ENCODE measurements at places on chromosomes 6 and 20. TPM values are rescaled to one million over a fixed set of nuclear protein-coding genes. Genes with fewer than 3 reads are reported as not detected.

GRCh38 chr6:146149770-146150169, 120.9 kb downstream of the GRM1 start:
- H3K36me3 ChIP-seq = no peaks in the 10 kb centered on the region
- H3K27ac ChIP-seq = no peak overlapping the region
- peaks cover 11% of the 10 kb centered on the region for H3K4me1 ChIP-seq
- H3K4me3 ChIP-seq = no peak overlapping the region
- peaks cover 5% of the 10 kb centered on the region for H3K27me3 ChIP-seq

DNA sequence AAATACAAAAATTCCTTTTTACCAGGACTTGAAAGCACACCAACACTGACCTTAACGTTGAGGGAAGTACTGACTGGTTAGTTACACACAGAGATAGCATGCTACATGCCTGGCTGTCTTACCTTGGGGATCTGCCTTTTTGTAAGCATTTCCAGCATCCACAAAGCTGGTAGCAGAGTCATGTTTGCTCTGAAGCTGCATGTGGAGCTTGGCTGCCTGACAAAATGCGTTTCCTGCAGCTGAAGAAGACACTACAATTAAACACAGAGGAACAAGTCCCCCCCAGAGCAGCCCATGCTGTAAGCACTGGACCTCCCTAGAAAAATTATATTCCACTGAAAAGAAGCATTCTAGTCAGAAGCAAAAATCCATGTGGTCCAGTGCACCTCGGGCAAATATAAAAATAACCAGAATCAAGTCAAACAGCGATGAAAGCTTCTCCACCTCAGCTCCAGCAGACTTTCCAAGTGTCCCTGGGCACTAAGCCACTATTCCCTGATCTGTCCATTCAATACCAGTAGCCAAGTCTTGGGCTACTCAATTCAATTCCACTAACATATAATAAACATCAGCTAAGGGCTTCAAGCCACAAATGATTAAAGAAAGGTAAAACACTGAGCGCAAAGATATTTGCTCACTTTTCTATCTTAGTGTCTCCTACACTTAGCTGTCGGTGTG, 24.2 kb downstream of the NAPB start:
- H3K27me3 ChIP-seq = no peaks in the 10 kb centered on the region
- DNase-seq = no peak
- peaks cover 51% of the 10 kb centered on the region for H3K36me3 ChIP-seq

GRCh38 chr6:158595223-158595622, 35.3 kb downstream of the TMEM181 start:
- H3K4me1 ChIP-seq = no peaks in the 10 kb centered on the region
- no peaks in the 10 kb centered on the region for H3K27me3 ChIP-seq
- H3K36me3 ChIP-seq = peaks cover 38% of the 10 kb centered on the region
- H3K4me3 ChIP-seq = no peak overlapping the region
- H3K27ac ChIP-seq = no peak overlapping the region

- H3K27me3 ChIP-seq = no peaks in the 10 kb centered on the region
- H3K4me3 ChIP-seq = no peak overlapping the region
- DNase-seq = no peak
- peaks cover 18% of the 10 kb centered on the region for H3K4me1 ChIP-seq
These were observed 57.4 kb downstream of the SYTL3 start for GRCh38 chr6:158707120-158707820.

- DNase-seq = no peak
- H3K4me3 ChIP-seq = no peak overlapping the region
- H3K4me1 ChIP-seq = peaks cover 16% of the 10 kb centered on the region
- no peaks in the 10 kb centered on the region for H3K36me3 ChIP-seq
These were observed 24.1 kb upstream of the MRGBP start for GRCh38 chr20:62772103-62772611.

DNA sequence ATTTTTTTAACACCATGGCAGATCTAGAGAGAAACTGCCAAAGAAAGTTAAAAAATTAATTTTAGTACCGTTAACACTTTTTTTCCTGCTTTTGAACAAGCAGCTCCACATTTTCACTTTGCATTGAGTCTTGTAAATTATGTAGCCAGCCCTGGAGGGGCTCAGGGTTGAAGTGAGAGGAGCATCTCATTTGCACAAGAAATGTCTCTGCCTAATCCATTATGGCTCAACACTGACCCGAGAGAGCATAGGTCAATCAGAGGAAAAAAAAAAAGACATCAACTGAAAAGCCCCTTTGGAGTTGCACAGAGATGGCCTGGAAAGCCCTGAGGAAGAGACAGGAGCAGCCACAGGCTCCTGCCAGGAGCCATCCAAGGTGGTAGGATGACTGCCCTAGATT, 4.3 kb upstream of the SLPI start:
- H3K4me3 ChIP-seq = no peak overlapping the region
- no peak overlapping the region for H3K27ac ChIP-seq
- no peak for DNase-seq
- peaks cover 56% of the 10 kb centered on the region for H3K27me3 ChIP-seq
- peaks cover 7% of the 10 kb centered on the region for H3K4me1 ChIP-seq

DNA sequence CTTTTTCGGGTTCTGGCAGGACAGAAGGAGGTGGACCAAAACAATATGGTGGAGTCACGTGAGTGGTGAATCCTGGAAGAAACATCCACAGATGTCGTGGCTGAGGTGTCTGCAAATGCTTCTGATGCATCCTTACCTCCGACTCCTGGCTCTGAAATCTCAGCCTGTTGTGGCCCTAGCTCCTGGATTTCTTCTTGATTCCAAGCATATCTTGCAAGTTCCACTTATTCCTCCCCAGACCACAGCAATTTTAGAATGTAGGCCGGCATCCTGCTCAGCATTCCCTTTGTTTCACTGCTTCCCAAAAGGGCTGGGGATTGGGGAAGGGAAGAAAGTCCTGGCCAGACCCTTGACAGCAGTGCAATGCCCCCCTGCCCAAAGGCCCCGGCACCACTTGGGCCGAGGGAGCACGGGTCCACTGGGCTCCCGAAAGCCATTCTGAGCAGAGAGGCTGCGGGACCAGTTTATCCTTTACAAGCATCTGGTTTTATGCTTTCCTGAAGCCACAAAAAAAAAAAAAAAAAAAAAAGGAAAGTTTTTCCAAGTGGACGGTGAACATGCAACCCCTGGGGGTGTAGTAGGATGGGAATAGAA, 200.9 kb upstream of the RNF24 start:
- no peak overlapping the region for H3K27ac ChIP-seq
- H3K4me3 ChIP-seq = no peak overlapping the region
- no peaks in the 10 kb centered on the region for H3K4me1 ChIP-seq
- peaks cover 37% of the 10 kb centered on the region for H3K27me3 ChIP-seq
- DNase-seq = no peak

DNA sequence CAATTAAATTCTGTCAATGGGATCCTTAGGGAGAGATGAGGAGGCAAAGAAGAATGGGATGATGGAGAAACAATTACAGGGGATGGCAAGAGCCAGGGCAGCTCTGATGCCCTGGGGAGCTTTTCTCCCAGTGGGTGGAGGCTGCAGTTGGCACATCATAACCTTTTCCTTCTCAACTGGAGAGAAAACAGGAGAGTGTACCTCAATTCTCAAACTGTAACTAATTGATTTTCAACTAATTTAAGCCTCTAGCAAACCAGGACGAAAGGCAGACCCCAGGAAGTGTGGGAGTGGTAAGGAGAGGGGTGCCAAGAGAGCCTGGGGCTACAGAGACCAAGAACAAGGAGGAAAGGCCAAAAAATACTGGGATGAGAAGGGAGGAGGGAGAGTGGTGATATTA, 5.7 kb downstream of the BMP5 start:
- no peaks in the 10 kb centered on the region for H3K36me3 ChIP-seq
- DNase-seq = no peak
- no peaks in the 10 kb centered on the region for H3K27me3 ChIP-seq

DNA sequence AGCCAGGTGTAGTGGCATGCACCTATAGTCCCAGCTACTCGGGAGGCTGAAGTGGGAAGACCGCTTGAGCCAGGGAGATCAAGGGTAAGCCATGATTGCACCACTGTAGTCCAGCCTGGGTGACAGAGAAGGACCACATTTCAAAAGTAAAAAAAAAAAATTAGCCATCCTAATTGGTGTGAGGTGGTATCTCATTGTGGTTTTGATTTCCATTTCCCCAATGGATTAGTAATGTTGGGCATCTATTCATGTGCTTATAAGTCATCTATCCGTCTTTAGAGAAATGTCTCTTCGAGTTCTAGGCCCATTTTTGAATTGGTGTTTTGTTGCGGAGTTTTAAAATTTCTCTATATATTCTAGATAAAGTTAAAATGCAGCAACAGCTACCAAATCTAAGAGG, 21.7 kb downstream of the ABHD12 start:
- no peak for DNase-seq
- H3K36me3 ChIP-seq = peaks cover 22% of the 10 kb centered on the region
- no peak overlapping the region for H3K4me3 ChIP-seq
- H3K4me1 ChIP-seq = peaks cover 5% of the 10 kb centered on the region
- no peak overlapping the region for H3K27ac ChIP-seq

DNA sequence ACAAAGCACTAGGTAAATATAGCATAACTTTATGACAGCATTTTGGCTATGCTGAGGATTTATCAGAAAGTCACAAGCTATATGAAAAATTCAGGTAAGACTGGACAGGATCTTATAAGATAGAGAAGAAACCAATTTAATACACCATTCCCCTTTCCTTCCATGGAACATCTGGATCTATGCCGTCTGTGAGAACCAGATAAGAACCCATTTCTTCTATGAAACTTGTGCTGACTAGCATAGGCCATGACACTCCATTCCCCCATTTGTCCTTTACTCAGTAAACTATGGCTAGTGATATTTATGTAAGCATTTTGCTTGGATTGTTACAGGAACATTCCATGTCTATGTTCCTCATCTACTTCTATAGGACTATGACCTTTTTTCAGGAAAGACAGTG, 437.7 kb downstream of the ADGRB3 start:
- no peaks in the 10 kb centered on the region for H3K4me1 ChIP-seq
- no peaks in the 10 kb centered on the region for H3K36me3 ChIP-seq
- no peaks in the 10 kb centered on the region for H3K27me3 ChIP-seq
- H3K27ac ChIP-seq = no peak overlapping the region

GRCh38 chr20:34990231-34990630, 34.6 kb downstream of the MYH7B start:
- no peaks in the 10 kb centered on the region for H3K4me1 ChIP-seq
- no peak overlapping the region for H3K27ac ChIP-seq
- H3K27me3 ChIP-seq = peaks cover 3% of the 10 kb centered on the region
- no peak for DNase-seq
- H3K36me3 ChIP-seq = no peaks in the 10 kb centered on the region
- H3K4me3 ChIP-seq = no peak overlapping the region

GRCh38 chr20:61724376-61724775, 341.3 kb downstream of the TAF4 start:
- no peak for DNase-seq
- H3K4me1 ChIP-seq = peaks cover 7% of the 10 kb centered on the region
- H3K4me3 ChIP-seq = no peak overlapping the region
- H3K27me3 ChIP-seq = no peaks in the 10 kb centered on the region

- peaks cover 7% of the 10 kb centered on the region for H3K27me3 ChIP-seq
- no peak overlapping the region for H3K4me3 ChIP-seq
- no peak overlapping the region for H3K27ac ChIP-seq
- no peaks in the 10 kb centered on the region for H3K4me1 ChIP-seq
These were observed 141.4 kb downstream of the PHACTR3 start for GRCh38 chr20:59745716-59746115.

GRCh38 chr6:14880677-14881076, 365.2 kb upstream of the JARID2 start:
- no peak overlapping the region for H3K4me3 ChIP-seq
- no peaks in the 10 kb centered on the region for H3K27me3 ChIP-seq
- H3K27ac ChIP-seq = no peak overlapping the region
- peaks cover 26% of the 10 kb centered on the region for H3K4me1 ChIP-seq

DNA sequence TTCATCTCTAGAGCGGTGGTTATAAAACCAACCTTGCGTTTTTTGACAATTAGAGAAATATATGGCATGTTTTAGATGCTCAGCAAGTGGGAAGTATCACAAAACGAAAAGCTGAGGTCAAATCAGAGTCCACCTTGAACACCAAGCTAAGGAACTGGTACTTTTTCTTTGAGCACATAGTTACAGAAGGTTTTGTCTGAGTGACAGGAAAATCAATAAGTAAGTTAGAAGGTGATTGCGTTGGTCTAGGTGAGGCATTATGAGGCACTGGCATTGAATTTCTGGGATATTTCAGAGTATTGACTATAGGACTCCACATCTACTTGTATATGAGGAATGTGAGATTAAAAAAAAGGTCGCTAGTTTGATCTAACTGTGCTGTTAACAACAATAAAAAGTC, 597 bp upstream of the HINT3 start:
- H3K4me3 ChIP-seq = no peak overlapping the region
- peaks cover 6% of the 10 kb centered on the region for H3K27me3 ChIP-seq
- peaks cover 10% of the 10 kb centered on the region for H3K4me1 ChIP-seq
- no peak for DNase-seq

- H3K4me1 ChIP-seq = peaks cover 25% of the 10 kb centered on the region
- H3K36me3 ChIP-seq = peaks cover 20% of the 10 kb centered on the region
- peaks cover 19% of the 10 kb centered on the region for H3K27me3 ChIP-seq
- no peak overlapping the region for H3K27ac ChIP-seq
These were observed 3.9 kb downstream of the UTRN start for GRCh38 chr6:144289006-144289405.

DNA sequence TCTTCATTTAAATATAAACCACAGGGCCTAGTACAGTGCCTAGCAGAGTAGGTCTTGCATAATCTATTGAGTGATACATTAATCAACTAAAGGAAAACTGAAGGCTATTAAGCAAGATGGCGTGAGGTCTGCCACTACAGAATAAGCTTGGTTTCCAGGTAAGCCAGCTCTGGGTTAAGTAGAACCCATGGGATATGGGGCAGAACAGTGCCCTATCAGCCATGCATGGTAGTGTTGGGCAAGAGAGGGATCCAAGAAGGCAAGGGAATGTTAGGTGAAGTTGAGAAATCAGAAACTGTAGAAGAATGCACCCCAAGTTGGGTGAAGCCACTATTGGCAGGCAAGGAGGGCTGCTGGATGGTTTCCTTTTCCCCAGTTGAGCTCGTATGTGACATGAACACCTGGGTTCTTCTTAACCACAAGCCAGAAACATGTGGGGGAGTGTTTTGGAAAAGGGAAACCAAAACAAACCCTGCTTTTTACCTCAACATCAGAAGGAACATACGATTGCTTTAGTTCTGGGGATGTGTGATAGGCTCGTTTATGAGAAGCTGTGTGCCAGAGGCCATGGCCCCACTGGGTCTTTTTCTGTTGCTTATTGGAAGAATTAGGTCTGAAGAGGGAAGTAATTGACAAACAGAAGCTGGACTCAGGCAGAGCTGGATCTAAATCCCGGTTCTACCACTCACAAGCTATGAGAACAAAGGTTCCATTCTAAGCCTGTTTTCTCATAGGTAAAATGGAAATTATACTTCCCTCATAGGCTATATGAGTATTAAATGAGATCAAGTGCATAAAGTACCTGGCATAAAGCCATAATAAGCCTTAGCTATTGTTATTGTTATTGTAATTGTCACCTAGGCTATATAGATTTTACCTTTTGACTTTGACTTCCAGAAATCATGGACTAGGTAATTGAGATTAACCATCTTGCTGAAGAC, 33.5 kb downstream of the NEDD9 start:
- peaks cover 75% of the 10 kb centered on the region for H3K4me1 ChIP-seq
- H3K27ac ChIP-seq = peak overlapping the region; percentile 90
- H3K4me3 ChIP-seq = peak overlapping the region; percentile 20
- H3K36me3 ChIP-seq = peaks cover 87% of the 10 kb centered on the region
- no peaks in the 10 kb centered on the region for H3K27me3 ChIP-seq

GRCh38 chr6:158861686-158862381, 42.7 kb upstream of the EZR start:
- H3K4me1 ChIP-seq = no peaks in the 10 kb centered on the region
- no peak overlapping the region for H3K27ac ChIP-seq
- H3K4me3 ChIP-seq = no peak overlapping the region
- no peaks in the 10 kb centered on the region for H3K36me3 ChIP-seq

The EPHA7 gene
- total RNA-seq = not detected

The C20orf204 gene
- total RNA-seq = 17.5 TPM

The CPXM1 gene
- 0.35 TPM for total RNA-seq

The WFDC2 gene
- not detected for total RNA-seq

The TRIM15 gene
- total RNA-seq = not detected

The GHRH gene
- total RNA-seq = not detected

The MOCS1 gene
- total RNA-seq = 0.30 TPM

The TINAG gene
- not detected for total RNA-seq

The ADGRB3 gene
- 0.33 TPM for total RNA-seq

Data from activated CD8-positive, alpha-beta memory T cell treated with anti-CD3 and anti-CD28 coated beads, Interleukin-2, amount 10 ng/mL, durations not matched to agents 7 days and 5 days (primary cell).